ENCODE measurements at places on chromosomes 11 and 22. TPM values are rescaled to one million over a fixed set of nuclear protein-coding genes. Genes with fewer than 3 reads are reported as not detected.

MS4A15 gene
- not detected for total RNA-seq

NNMT gene
- 300 TPM for total RNA-seq

OR5W2 gene
- total RNA-seq, result not detected

MAPK8IP1 gene
- total RNA-seq, result 11.1 TPM

OR10A2 gene
- not detected for total RNA-seq

CHST1 gene
- total RNA-seq, result 12.5 TPM

PLEKHB1 gene
- 5.8 TPM for total RNA-seq

LARGE1 gene
- total RNA-seq, result 1.4 TPM

CRYBB1 gene
- total RNA-seq, result not detected

KDM4D gene
- 1.6 TPM for total RNA-seq

MUC6 gene
- 0.08 TPM for total RNA-seq

APOBEC3A gene
- not detected for total RNA-seq

MFNG gene
- 2.5 TPM for total RNA-seq

LRRC74B gene
- total RNA-seq, result 0.05 TPM

KCNQ1 gene
- total RNA-seq, result 0.08 TPM

MUC5AC gene
- under 0.01 TPM for total RNA-seq

SHANK3 gene
- total RNA-seq, result 0.30 TPM

C11orf16 gene
- total RNA-seq, result not detected

MUC5B gene
- total RNA-seq, result 8.6 TPM

P2RX6 gene
- 3.1 TPM for total RNA-seq

SLC22A6 gene
- total RNA-seq, result not detected

TRIM44 gene
- 26.1 TPM for total RNA-seq

SLC43A3 gene
- 110 TPM for total RNA-seq

ADORA2A gene
- 0.93 TPM for total RNA-seq

JAML gene
- total RNA-seq, result not detected

FJX1 gene
- 44.0 TPM for total RNA-seq

CARNS1 gene
- 0.26 TPM for total RNA-seq

Measured in A375 (cell line).